ENCODE measurements at places on chromosomes 1 and 21. TPM values are rescaled to one million over a fixed set of nuclear protein-coding genes. Genes with fewer than 3 reads are reported as not detected.
A peak's percentile ranks its signal among the peaks of the same experiment; 100 is the strongest.

CYP4A11 gene
- not detected for total RNA-seq

APH1A gene
- 63.0 TPM for total RNA-seq

GPR3 gene
- total RNA-seq, result 3.1 TPM

DNA sequence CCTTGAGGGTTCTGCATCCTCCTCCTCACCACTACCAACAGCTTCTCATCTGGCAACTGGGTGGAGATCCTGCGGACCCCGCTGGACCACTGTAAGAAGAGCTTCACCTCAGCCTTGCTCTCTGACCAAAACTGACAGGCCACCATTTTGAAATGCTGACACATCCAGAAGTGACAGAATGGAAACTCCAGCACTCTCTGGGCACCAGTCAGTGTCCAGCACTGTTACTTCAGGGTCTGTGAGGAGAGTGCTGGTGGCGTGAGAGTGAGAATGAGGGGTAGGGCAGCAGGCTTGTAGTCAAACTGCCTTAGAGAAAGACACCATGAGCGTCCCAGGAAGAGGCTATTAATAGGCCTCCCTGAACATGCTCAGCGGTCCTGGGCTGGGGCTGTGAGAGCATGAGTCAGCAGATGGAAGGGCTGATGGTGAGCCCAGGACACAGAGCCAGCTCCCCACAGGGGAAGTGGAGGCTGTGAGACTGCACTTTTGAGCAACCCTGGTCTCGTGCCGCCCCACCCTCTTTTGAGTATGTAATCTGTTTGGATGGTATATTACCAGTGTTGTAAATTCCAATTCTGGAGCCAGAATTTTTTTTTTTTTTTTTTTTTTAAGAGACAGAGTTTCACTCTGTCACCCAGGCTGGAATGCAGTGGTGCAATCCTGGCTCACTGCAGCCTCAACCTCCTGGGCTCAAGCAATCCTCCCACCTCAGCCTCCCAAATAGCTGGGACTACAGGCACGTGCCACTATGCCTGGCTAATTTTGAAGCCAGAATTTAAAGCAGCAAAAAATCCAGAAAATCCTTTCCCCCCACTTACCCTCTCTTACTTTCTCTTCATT lies 34.4 kb upstream of the SLC30A1 start:
- peaks cover 7% of the 10 kb centered on the region for H3K4me1 ChIP-seq
- no peak overlapping the region for H3K4me3 ChIP-seq
- H3K27me3 ChIP-seq, result no peaks in the 10 kb centered on the region
- DNase-seq, result no peak
- H3K27ac ChIP-seq, result no peak overlapping the region

DNA sequence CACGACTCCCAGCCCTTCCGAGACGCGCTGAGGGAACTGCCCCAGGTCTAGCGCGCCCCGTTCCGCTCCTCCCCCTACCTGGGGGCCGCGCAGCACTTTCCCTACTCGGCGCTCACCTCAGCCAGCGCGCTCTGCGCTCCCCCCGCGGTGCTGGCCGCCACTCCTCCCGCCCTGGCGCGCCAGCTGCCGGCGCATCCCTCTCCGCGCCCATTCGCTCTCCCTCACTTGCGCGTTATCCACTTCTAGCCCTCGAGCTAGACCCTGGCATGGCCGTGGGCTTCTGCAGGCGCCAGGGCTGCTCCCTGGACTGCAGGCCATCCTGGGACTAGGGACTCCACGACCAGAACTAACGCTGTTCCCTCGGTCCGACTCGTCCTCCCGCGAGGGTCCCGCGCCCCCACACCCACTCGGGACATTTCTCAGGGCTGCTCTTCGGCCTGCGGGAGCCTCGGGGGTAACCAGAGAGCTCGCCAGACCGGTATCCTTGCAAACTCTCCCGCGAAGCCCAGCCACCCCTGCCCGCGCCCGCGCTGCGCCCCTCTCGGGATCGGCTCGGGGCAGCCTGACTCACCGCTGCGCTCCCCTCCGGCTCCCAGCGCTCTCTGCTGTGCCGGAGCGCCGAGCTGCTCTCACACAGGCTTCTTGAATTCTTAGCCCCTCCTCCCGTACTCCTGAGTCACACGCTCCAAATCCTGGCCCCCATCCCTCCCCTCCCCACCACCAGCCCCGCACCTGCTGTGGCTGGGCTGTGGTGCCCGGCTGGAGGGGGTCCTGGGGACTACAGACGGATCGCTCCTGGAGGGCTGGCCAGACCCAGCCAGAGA lies at the start of gene NGF:
NGF (minus strand) TSS at position 617 of the 824 bp plus-strand sequence. CDS start 51,454 bp downstream, outside the sequence.
- DNase-seq, result peak; percentile 86
- peaks cover 19% of the 10 kb centered on the region for H3K4me1 ChIP-seq
- H3K27ac ChIP-seq, result no peak within 1 kb of the TSS
- no peaks in the 10 kb centered on the region for H3K36me3 ChIP-seq
- peak within 1 kb of the TSS; percentile 70 for H3K4me3 ChIP-seq
- peaks cover 72% of the 10 kb centered on the region for H3K27me3 ChIP-seq

DNA sequence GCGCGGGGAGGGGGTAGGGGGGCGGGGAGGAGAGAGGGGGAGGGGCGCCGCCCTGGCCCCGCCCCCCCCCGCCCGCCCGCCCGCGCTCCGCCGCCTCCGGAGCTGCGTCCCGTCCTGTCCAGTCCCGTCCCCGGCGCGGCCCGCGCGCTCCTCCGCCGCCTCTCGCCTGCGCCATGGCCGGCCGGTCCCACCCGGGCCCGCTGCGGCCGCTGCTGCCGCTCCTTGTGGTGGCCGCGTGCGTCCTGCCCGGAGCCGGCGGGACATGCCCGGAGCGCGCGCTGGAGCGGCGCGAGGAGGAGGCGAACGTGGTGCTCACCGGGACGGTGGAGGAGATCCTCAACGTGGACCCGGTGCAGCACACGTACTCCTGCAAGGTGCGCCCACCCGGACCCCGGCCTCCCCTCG lies at the start of gene AGRN:
AGRN (plus strand) TSS at position 121 of the 405 bp plus-strand sequence; CDS start at position 174, 53 bp downstream.
- H3K36me3 ChIP-seq, result no peaks in the 10 kb centered on the region
- peak within 1 kb of the TSS; percentile 99 for H3K27ac ChIP-seq
- DNase-seq, result peak; percentile 85
- peaks cover 27% of the 10 kb centered on the region for H3K4me1 ChIP-seq

Data from neural progenitor cell (in vitro differentiated cells).